ENCODE measurements at places on chromosomes 16 and 17.

DNA sequence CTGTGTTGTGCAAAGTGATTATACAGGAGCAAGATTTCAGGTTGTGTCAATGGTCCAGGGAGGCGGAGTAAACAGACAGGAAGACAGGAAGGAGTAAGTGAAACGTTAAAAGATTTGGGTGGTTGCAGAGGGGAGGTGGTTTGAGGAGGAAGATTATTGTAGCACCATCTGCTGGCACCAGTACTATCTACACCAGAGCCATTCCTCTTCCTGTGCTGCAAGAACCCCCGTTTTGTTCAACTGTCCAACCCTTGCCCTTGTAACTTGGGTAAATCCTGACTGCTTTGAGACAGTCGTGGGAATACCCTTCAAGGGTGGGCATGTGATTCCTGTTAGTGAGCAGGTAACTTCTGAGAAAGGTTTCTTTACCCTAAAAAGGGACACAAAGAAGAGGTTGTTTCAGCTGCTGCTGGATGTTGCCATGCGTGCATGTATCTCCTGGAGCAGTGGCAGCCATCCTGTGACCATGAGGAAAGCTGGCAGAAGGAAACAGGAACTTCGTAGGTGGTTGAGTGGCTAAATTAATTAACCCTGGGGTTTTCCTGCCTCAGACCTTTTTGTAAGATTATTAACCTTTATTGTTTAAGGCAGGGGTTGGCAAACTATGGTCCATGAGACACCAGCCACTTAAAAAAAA is 124.1 kb downstream of the PRKCA start:
- no peak for DNase-seq

DNA sequence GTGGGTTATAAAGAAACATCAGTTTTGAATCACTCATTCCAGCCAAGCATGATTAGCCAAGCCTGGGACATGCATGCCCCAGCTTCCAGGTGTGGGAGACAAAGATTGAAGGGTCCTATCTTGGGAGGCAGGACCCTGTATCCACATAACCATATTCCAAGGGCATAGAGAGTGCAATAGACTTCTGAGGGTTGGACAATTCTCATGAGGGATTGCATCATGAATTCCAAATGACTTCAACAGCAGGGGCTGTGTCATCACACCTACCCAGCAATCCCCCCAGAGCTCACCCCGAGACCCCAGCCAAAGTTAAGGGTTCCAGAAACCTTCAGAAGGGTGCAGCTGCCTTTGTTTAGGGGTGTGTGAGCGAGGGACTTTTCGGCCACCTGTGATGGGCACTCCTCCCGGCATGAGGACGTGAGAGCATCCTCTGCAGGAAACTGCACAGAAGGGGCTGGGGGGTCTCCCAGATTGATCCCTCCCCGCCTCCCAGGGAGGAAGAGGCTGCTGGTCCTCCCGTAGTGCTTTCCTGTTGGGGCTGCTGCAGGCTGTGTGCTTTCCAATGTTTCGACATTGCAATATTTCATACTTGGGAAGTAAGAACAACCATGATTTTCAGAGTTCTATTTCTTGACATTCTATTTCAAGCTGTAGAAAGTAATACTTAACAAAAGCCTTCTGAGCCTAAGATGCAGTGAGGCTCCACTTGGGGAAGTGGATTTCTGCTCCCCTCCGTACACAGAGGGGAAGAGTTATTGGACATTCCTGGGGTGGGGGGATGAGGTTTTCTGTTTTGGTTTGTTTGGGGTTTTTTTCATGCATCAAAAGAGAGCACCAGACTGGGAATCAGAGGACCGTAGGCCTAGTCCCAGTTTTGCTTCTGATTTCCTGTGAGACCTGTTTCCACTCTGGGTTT is 13.3 kb upstream of the PITPNM3 start:
- no peak for DNase-seq

DNA sequence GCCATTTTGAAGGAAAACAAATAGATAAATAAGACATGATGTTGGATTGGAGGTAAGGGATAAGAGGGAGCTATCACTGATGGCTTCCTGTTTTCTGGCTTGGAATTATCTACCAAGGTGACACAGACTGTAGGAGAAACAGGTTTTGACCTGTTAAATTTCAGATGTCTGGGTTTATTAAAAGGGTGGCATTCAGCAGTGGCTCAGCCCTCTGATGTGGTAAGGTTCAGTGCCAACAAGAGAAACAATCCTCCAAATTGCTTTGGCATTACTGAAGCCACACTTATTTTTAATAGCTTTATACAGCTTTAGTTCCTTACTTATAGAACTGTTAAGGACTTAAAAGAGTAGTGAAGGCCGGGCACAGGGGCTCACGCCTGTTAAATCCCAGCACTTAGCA is 37.0 kb upstream of the AKAP1 start:
- no peak for DNase-seq

DNA sequence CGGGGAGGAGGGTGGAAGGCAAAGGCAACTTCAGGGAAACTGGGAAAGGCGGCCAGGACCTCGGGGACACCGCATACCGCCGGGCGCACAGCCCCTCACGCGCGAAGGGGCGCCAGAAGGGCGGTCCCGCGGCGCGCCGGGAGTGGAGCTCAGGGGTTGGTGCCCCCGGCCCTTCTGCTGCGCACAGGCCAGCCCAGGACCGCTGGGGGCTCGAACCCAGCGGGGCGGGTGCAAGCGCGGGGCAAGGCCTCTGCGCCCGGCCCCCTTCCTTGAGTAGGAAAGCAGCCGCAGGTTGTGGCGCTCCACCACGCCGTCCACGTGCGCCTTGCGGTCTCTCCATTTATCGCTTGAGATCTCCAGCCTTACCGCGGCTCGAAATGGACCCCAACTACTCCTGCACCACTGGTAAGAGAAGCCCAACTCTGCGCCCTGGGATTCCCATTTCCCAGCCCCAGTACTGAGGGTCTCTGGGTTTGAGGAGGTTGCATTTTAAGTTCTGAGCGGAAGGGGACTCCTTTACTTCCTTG is 3.0 kb upstream of the MT1A start:
- DNase-seq, result no peak

- DNase-seq, result no peak
These were observed 35.2 kb upstream of the ATP2C2 start for GRCh38 chr16:84332975-84333684.

DNA sequence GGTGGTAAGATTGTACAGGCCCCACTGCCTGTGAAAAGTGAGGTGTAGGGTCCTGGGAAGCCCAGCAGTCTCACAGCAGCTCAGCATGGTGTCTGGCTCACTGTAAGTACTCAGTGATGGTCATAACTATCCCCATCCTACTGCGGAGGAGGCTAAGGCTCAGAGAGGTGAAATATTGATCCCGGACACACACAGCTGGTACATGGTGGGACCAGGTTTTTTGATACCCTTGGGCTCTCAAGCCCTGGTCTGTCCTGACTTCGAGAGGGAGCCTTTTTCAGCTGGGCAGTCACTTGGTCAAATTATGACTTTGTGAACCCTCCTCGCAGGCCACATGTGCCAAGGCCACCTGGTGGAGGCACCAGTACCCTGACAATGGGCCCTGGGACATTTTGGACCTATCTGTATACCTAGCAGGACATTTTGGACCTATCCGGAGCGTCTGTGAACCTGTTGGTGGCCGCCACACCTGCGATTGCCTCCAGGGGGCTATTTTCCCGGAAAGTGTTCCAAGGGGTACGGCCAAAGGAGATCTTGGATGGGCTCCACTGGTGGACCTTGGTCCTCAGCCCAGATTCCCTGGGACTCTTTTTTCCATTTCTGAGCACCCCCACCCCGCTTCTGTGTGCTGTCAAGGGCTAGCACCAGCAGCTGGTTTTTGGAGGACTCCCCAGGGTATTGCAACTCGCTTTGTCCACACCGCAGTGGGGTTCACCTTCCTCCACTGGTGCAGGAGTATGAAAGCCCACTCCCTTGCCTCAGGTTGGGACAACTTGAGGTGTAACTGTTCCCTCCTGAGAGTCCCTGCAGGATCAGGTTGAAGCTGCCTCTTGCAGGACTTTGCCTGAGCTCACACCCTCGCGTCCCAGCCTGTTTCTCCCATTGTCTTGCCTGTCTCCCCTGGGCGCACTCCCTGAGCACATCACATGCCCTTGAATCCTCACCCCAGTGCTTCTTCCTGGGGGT is 83.6 kb upstream of the NKD1 start:
- DNase-seq, result no peak

GRCh38 chr17:27478901-27479538 is 22.8 kb downstream of the KSR1 start:
- DNase-seq, result no peak

DNA sequence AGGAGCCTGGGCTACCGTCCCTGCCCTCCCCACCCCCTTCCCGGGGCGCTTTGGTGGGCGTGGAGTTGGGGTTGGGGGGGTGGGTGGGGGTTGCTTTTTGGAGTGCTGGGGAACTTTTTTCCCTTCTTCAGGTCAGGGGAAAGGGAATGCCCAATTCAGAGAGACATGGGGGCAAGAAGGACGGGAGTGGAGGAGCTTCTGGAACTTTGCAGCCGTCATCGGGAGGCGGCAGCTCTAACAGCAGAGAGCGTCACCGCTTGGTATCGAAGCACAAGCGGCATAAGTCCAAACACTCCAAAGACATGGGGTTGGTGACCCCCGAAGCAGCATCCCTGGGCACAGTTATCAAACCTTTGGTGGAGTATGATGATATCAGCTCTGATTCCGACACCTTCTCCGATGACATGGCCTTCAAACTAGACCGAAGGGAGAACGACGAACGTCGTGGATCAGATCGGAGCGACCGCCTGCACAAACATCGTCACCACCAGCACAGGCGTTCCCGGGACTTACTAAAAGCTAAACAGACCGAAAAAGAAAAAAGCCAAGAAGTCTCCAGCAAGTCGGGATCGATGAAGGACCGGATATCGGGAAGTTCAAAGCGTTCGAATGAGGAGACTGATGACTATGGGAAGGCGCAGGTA is 762 bp downstream of the CDK12 start:
- DNase-seq, result no peak

- no peak for DNase-seq
These were observed 49.0 kb downstream of the RHOT1 start for GRCh38 chr17:32191306-32191705.

DNA sequence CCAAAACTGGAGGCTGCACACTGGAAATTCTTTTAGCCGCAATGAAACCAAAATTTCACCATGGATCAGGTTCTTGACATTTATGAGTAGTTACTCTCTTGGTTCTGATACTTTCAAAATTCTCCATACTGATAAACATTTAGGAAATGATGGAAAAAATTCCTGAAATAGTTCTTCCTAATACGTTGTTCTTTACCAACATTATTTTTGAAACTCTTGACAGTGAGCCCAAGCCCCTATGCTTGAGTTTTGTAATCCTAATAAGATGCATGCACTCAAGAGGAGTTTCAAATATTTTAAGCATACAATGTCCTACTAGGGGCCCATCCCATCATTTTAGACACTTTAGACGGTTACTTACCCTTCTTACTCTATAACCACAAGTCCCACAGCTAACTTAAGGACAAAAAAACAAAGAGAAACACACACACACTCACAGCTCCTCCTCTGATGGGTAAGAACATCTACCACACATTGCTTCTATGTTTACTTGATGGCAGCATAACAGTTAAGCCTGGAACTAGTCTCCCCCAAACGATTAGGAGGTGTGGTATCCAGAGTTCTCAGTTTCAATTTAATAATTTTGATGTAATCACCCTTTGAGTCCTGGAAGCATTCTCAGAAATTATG is 3.7 kb downstream of the VEZF1 start:
- no peak for DNase-seq

GRCh38 chr17:76271669-76272540 is 6.8 kb downstream of the UBALD2 start:
- no peak for DNase-seq

DNA sequence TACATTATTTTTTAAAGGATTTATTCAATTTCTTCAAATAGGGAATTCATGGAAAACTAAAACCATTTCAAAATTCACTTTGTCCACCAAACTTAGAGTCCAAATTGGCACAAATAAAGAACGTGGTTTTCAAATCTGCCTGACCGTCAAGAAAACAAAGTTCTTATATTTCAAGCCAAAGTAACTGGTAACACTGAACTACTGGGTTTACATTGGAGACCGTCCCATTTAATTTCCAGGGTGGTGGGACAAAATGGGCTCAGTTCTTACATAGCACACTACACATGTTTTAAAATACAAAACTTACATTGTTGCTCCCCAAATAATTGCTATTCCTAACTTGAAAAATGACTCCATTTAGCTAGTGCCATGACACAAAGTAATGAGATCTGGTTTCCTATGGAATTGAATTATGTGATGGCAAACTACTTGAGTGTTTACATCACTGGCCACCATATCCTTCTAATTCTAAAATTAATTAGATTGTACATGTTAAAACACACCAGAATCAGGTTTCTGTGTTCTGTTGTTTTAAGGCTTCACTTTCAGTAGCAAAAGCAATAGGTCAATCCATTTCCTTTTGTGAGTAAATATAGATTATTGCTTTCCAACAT is 6.5 kb downstream of the PSME3IP1 start:
- no peak for DNase-seq

- DNase-seq, result no peak
These were observed 1.0 kb downstream of the KRT13 start for GRCh38 chr17:41504246-41504977.

DNA sequence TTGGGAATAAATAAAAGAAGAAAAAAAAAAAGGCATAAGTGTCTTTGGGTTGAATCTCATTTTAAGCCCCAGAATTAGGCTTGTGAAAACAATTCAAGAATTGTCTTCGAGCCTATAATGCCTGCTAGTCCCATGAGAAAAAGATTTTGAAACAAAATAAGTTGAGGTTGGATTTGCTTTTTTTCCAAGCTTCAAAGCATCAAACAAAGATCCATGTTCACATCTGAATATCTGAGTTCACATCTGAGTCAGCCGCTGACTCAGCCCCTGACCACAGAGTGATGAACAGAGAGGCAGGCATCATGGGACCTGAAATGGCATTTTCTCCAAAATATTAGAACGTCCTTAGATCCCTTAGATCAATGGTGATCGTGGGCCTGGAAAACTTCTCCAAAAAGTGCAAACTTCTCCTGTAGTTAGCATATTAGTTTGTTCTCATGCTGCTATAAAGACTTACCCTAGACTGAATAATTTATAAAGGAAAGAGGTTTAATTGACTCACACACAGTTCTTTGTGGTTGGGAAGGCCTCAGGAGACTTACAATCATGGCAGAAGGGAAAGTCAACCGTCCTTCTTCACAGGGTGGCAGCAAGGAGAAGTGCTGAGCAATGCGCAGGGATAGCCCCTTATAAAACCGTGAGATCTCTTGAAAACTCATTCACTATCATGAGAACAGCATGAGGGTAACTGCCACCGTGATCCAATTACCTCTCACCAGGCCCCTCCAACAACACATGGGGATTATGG is 294.6 kb upstream of the HSBP1 start:
- no peak for DNase-seq

DNA sequence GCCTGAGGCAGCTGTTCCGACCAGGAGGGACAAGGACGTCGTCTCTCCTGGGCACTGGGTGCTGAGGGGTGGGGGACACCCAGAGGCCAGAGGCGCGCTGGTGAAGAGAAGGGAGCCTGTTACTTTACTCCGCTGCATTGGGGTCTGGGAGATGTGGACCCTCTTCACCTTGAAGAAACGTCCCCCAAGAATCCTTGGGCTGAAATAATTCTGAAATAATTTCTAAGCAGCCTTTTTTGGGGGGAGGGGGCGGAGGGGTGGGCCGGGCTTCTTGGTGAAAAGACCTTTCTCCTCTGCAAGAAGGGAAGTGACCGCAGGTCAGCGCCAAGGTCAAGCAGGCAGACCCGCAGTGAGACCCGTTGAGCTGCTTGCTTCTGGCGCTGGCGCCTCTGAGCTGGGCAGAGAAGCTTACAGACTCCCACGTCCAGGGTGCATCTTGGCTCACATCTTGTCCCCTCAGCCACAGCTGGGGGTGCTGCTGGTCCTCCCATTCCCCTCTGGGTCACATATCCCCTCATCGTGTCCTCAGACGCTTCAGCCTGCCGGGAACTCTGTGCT is 1.1 kb downstream of the SYT17 start:
- peak; percentile 84 for DNase-seq

Data from NCI-H510A treated with DMSO at 0.1 percent for 48 hours (cell line).